ENCODE measurements at places on chromosomes 3 and 15.

GRCh38 chr3:113485161-113485609 lies 29.8 kb downstream of the SPICE1 start:
- DNase-seq = no peak

DNA sequence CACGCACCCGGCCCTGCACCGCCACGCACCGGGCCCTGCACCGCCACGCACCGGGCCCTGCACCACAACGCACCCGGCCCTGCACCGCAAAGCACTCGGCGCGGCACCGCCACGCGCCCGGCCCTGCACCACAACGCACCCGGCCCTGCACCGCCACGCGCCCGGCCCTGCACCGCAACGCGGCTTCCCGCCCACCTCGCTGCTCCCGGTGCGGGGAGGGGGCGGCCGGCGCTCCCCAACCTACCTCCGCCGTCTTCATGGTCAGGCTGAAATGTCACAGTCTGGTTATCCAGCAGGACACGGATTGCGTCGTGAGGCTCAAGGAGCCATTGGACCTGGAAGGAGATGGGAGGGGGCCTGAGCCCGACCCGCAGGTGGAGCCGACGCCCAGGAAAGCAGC lies 41.8 kb downstream of the MUC20 start:
- no peak for DNase-seq

GRCh38 chr3:183028416-183028815 lies 48.1 kb upstream of the DCUN1D1 start:
- no peak for DNase-seq

DNA sequence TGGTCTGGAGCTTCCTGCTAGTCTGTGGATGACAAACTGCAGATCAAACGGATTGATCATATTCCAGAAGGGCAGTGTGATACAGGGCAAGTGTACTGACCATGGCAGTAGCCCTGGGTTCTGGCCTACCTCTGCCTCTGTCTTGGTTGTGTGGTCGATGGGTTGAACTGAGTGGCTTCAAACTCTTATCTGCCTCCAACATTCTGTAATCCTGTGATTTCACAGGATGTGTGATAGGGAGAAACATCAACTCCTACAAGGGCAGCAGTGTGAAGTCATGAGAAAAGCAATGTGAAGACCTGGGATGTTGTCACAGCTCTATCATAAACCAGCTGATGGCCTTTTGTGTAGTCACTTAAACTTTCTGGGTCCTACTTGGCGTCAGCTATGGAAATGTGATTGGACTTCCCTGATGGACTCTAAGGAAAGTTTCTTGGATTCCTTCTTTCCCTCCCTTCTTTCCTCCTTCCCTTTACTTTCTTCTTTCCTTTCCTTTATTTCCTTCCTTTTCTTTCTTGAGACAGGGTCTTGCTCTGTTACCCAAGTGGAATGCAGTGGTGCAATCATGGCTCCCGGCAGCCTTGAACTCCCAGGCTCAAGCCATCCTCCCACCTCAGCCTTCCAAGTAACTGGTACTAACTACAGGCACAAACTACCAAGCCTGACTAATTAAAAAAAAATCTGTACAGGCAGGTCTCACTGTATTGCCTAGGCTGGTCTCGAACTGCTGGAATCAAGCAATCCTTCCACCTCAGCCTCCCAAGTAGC lies 114.8 kb downstream of the BBX start:
- DNase-seq = no peak

DNA sequence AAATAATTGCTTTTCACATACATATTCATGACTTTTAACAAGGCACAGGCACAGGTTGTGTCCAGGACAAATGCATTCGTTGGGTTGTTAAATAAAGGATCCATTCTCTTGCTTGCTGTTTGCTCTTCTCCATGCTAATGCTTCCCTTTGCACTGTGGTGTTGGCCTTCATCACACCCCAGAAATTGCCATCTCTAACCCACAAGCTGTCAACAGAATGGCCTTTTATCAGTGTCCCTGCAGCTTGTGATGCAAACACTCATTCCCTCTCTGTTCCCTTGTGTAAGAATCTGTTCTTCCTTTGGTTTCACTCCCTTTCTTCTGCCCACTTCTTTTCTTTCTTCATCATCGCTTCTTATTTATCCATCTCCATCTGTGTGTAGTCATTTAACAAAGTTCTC lies 72.2 kb downstream of the SLC7A14 start:
- no peak for DNase-seq

- DNase-seq = no peak
These were observed 59.1 kb upstream of the CA12 start for GRCh38 chr15:63440756-63441155.

- no peak for DNase-seq
These were observed 242.9 kb downstream of the FHIT start for GRCh38 chr3:61008153-61008997.

- DNase-seq = no peak
These were observed 33.5 kb downstream of the MLH1 start for GRCh38 chr3:37026851-37027250.

DNA sequence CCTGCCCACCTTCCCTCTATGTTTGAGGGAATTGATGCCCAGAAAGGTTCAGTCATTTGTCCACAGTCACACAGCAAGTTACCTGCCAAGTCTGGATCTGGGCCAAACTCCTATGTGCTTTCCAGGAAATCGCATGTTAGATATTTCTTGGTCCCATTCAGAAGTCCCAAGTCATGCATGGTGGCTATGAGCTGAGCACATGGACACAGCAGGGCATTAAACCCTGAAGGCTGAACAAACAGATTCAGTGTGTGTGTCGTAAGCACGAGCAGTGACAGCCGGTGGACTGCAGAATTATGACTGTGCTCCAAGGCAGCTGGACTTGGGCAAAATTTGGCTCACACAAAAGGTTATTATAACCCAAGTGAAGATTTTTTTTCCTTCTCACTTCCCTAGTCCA lies 11.4 kb upstream of the SLC6A6 start:
- DNase-seq = no peak

DNA sequence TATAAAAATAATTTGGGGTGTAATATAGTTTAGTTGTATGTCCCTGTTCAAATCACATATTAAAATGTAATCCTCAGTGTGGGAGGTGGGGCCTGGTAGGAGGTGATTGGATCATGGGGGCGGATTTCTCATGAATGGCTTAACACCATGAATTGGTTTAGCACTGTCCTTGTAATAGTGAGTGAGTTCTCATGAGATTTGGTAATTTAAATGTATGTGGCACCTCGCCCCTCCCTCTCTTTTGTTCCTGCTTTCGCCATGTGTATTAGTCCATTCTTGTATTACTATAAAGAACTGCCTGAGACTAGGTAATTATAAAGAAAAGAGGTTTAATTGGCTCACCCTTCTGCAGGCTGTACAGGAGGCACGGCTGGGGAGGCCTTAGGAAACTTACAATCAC lies 83.9 kb downstream of the ANXA2 start:
- no peak for DNase-seq

GRCh38 chr3:183818041-183818620 lies 7.2 kb downstream of the MAP6D1 start:
- no peak for DNase-seq

DNA sequence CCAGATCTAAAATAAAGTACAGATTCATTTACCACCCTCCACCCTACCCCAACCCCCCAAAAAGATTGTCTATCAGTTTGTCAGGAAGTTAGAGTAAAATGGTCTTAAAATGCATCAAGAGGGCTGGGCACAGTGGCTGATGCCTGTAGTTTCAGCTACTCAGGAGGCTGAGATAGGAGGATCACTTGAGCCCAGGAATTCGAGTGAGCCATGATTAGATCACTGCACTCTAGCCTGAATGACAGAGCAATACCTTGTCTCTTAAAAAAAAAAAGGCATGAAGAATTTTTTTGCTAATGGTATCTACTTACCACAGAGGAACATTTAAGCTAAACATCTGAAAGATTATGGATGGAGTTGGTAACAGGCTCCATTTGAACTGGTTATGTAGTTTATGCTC lies 71.0 kb downstream of the RBM6 start:
- DNase-seq = no peak

- DNase-seq = no peak
These were observed 392.6 kb downstream of the GAP43 start for GRCh38 chr3:116015931-116016330.

- no peak for DNase-seq
These were observed 34.3 kb downstream of the GOLGA6L10 start for GRCh38 chr15:82314769-82315518.

DNA sequence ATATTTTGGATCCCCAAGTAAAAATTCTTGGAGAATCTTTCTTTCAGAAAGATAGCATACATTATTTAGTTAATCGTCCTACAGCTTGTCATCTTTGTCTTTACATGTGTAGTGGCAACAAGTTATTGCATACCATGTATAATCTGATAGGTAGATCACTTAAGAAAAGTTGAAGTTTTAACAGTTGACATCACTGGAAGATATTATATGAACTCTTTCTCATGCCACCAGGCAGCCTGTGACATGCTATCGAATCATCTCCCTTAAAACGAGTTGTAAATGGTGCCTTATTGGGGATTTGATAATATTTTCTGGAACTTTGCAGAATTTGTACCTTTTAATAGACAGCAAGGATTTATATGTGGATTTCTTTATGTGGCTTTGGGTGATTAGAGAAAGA lies 8.7 kb downstream of the U2SURP start:
- DNase-seq = no peak

DNA sequence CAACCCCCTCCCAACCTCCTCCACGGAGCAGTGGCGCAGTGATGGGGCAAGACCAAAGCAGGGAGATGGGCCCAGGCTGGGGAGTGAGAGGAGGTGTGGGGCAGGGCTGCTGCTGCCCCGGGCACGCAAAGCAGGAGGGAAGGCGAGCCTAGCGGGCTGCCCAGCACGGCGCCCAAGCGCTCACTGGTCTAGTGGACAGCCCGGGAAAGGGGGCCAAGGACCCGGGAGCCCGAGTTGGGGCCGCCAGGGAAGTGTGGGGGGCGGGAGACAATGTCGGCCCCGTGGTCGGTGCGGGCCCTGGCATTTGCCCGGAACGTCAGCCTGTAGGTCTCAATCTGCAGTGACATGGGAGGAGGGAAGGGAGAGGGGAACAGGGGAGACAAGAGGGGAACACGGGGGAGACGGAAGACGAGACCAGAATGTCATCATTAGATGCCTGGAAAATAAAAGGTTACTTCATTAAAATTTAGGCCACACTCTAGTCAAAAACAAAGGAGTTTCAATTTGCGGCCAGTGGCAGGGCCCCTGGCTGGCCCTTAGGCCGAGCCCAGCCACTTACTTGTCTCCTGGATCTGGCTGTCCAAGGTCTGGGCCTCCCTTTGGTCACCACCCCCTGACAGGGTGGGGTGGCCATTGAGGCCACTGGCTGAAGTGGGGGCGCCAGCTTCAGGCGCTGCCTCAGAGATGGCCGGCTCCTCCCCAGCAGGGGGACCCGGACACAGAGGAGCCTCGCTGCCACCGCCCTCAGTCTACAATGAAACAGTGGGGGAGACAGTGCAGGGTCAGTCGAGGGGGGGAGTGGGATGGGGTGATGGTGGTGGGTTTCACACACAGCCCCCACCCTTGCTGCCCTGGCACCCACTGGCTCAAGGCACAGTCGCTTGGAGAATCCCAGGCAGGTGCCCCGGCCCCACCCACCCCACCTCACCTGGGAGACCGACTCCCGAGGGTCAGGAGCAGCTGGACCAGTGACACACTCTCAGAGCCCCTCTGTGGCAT lies 50.0 kb downstream of the DHX30 start:
- DNase-seq = no peak

- DNase-seq = no peak
These were observed 682.8 kb upstream of the ARPP21 start for GRCh38 chr3:34956511-34956910.

- DNase-seq = no peak
These were observed 648.5 kb upstream of the NR2F2 start for GRCh38 chr15:95681836-95682544.

GRCh38 chr15:79644091-79644490 lies 212.0 kb downstream of the MINAR1 start:
- DNase-seq = no peak
